ENCODE measurements at places on chromosomes 16 and 17.

- no peak for DNase-seq
Measured at GRCh38 chr17:16354585-16354984, 1.3 kb upstream of the CENPV start.

DNA sequence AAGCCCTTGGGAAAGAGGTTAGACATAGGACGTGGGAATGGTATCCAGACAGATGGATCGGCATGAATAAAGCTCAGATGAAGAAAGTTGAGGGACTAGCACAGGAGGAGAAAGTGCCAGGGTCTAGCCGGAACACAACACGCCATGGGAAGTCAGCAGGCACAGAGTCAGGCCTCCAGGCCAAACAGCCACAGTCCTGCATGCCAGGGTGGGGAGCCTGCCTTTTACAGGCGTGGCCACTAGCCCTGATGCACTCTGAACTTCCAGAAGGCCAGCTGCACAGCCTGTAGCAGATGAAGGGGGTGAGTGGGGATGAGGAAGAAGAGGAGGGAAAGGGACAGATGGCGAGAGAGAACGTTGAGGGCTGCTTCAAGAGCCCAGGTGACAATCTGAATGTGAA is 5.2 kb downstream of the B9D1 start:
- no peak for DNase-seq

GRCh38 chr16:78543023-78543422 is 443.6 kb downstream of the WWOX start:
- peak; percentile 28 for DNase-seq

GRCh38 chr17:27944546-27945332 is 51.6 kb upstream of the LYRM9 start:
- DNase-seq: no peak

DNA sequence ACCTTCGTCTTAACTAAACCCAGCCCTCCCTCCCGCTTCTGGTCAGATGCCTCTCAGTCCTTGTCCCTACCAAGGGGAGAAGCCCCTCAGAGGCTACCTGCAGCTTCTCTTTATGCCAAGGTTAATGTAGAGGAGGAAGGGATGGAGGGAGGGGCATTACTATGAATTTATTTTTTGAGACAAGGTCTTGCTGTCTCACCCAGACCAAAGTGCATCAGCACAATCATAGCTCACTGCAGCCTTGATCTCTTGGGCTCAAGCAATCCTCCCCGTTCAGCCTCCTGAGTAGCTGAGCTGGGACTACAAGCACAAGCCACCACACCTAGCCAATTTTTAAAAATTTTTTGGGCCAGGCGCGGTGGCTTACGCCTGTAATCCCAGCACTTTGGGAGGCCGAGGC is 15.3 kb downstream of the EPOP start:
- no peak for DNase-seq

DNA sequence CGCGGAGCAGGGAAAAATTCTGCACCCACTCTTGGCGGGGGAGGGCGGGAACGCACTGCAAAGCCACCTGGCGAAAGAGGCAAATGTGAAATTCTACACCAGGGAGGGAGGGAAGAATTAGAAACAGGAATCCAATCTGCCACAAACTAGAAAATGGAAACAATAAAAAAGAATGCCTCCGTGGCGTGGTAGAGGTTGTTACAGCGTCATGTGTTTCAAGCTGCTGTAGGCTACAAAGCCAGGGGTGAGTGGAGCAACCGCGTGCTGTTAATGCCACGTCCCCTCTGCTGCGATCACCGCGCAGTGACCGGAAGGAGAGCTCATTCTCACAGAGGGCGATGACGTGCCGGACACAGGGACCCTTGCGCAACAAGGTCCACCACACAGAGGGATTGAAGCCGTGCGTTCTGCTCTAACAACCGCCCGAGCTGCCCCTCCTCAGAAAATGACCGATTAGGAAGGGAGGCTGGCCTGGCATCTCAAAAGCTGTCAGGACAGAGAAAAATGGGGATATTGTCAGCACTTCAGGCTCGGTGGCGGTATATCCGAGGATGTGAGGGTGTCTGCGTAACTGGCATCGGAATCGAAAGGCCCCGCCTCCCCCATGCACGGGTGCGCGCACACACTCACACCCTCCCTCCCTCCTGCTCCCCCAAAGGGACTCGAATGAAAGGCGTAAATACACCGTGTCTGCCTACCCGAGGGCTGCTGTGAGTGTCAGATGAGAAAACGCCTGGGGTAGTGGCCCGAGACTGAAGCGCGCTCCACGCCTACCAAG is 70.8 kb upstream of the TNRC6C start:
- DNase-seq: peak; percentile 29

Measured in DMS 273 treated with DMSO at 0.1 percent for 48 hours (cell line).